NCI-H345 (cell line): ENCODE measurements at places on chromosomes 12 and 14.

GRCh38 chr12:46103559-46104383 lies 113.4 kb upstream of the SCAF11 start:
- no peak for DNase-seq

- no peak for DNase-seq
Observed at GRCh38 chr14:65286443-65286842, 126.1 kb upstream of the FUT8 start.

DNA sequence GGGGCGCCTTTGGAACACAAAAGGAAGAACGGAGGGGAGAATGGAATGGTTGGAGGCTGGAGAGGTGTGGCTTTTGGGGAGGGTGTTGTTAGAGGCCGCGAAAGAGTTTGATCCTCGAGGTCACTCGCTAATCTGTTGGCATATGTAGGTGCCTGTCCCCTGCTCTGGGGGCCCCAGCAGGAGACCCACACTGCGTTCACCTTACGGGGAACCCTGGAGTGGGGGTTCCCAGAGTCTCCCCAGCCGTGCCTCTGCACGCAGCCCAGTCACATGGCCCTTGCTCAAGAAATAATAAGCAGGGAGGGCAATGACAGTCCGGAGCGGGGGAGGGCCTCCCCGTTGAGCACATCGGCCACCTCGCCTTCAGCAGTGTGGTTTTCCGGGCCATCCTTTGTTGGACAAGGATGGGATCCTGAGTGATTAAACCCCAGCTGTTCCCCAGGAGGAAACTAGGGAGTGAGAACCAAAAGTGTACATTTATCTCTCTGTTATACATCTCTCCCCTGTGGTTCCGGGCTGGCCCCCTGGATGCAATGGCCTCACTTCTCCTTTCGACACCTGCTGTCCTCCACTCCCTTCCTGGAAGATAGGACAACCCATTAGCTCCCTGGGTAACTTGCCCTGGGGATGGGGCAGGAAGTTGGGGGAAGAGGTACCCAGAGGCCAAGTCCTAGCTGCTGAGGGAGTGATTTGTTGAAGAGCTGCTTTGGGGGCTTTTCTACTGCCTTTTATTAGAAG lies 1.3 kb downstream of the PLEKHG3 start:
- no peak for DNase-seq

DNA sequence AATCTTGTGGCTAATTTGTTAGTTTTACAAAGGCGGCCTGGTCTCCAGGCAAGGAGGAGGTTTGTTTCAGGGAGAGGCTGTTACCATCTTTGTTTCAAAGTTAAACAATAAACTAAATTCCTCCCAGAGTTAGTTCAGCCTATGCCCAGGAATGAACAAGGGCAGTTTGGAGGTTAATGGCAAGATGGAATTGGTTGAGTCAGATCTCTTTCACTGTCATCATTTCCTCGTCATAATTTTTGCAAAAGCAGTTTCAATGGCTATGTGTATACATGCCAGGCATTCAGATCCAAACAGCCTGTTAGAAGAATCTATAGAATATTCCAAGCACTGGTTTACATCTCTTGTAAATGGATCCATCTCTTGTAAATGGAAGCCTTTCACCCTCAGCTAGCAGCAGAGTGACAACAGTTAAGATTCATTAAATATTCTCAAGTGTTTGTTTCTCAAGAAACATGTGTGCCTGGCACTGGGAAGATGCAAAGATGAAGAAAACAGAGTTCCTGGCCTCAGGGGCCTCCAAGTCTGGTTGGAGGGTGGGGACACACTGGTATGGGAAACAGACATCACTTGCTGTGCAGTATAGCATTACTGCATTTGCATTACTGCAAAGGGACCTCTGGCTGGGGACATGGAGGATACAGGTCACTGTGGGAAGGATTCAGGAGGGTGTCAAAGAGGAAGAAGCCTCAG lies 65.8 kb downstream of the RIN3 start:
- no peak for DNase-seq

DNA sequence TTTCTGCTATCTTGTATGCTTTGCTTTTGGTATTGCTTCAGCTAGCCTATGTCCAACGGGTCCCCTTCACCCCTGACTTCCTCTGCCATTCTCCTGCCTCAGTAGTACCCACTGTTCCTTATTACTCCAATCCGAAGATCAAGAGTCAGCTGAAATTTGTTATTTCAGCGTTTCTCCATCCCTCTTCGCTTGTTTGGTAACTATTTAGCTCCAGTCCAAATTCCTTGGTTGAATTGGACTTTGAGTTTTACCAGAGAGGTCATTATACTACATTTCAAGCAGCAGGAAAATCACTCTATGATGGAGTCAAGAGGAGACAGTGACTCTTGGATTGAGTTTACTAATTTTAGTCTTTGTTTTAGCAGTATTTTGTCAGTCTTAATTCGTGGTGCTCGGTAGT lies 4.5 kb downstream of the ETFBKMT start:
- no peak for DNase-seq

- no peak for DNase-seq
Observed at GRCh38 chr12:19003141-19003540, 126.4 kb upstream of the PLEKHA5 start.

GRCh38 chr14:102935756-102936155 lies 13.3 kb downstream of the AMN start:
- DNase-seq = no peak

- no peak for DNase-seq
Observed at GRCh38 chr12:112303004-112303403, 79.2 kb downstream of the HECTD4 start.

DNA sequence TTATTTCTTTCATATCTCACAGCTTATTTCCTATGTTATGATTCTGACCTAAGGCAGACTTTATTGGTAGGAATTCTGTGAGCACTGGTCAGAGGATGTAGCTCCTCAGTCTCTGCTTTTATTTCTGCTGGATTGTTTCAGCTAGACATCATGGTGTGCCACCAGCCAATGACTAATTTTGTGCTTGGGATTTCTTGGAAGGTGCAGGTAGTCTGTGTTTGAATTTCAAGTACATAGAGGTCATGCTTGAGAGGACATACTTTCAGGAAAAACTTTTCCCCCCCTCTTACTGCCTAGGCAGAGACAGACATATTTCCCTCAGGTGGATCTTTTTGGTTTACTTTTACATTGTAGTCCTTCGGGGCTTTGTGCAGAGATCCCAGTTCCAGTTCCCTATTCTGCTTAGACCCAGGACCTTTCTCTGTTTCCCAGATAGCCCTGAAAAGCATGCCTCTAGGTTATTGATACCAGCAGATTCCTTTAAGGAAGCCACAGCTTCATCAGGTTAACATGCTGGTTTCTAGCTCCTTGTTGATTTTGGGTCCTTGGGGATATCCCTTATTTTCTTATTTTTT lies 28.6 kb downstream of the BRMS1L start:
- DNase-seq = no peak

DNA sequence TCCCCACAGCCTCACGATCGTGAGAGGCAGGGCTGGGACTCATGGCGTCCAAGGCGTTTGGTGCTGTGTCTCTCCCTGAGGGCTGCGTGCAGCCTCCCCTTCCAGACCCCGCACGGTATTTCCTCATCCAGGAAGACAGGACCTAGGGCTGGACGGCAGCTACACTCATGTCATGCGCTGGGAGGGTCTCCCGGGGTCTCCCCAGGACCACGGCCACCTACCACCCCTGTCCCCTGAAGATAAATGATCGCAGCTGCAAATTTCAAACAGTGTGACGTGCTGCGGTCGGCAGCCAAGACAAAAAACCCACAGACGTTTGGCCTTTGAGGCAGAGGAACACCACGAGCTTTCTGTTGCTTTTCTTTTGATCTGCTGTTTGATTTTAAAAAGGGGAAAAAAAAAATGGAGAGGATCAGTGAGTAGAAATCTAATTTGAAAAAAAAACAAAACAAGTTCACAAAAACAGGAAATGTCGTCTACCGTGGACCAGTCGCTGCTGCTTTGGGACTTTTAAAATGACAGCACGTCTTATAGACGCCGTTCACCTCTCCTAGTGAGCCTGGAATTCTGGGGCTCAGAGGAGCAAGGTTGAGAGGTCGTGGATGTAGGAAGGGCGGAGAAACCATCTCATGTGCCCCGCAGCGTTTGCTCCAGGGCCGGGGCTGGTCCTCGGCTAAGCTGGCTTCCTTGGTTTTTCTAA lies 237.6 kb downstream of the SLC41A2 start:
- DNase-seq = no peak

- no peak for DNase-seq
Observed at GRCh38 chr12:41536813-41537490, 348.8 kb downstream of the PDZRN4 start.

GRCh38 chr14:23709923-23710322 lies 73.8 kb downstream of the DHRS2 start:
- DNase-seq = no peak

- no peak for DNase-seq
Observed at GRCh38 chr14:34693228-34693939, 21.0 kb downstream of the CFL2 start.
